ENCODE measurements at places on chromosomes 4 and X. TPM values are rescaled to one million over a fixed set of nuclear protein-coding genes. Genes with fewer than 3 reads are reported as not detected.

CCNQ gene
- 23.8 TPM for total RNA-seq

JCHAIN gene
- 0.84 TPM for total RNA-seq

UGT2B17 gene
- not detected for total RNA-seq

TMEM271 gene
- not detected for total RNA-seq

NPY2R gene
- total RNA-seq = not detected

HDAC8 gene
- 21.7 TPM for total RNA-seq

AKAP14 gene
- not detected for total RNA-seq

CT83 gene
- not detected for total RNA-seq

MXRA5 gene
- total RNA-seq = not detected

DCAF12L2 gene
- total RNA-seq = not detected

UGT2B15 gene
- not detected for total RNA-seq

ANOS1 gene
- not detected for total RNA-seq

GRCh38 chr4:40461062-40461461 lies 125.9 kb downstream of the CHRNA9 start:
- DNase-seq = no peak

GRCh38 chrX:43655151-43656004 lies 721 bp upstream of the MAOA start:
- DNase-seq = peak; percentile 51

GRCh38 chr4:95432466-95432865 lies 116.3 kb downstream of the UNC5C start:
- DNase-seq = no peak

GRCh38 chrX:106467422-106467821 lies 144.4 kb upstream of the RADX start:
- DNase-seq = no peak

GRCh38 chr4:101033986-101034385 lies 313.3 kb downstream of the PPP3CA start:
- no peak for DNase-seq

DNA sequence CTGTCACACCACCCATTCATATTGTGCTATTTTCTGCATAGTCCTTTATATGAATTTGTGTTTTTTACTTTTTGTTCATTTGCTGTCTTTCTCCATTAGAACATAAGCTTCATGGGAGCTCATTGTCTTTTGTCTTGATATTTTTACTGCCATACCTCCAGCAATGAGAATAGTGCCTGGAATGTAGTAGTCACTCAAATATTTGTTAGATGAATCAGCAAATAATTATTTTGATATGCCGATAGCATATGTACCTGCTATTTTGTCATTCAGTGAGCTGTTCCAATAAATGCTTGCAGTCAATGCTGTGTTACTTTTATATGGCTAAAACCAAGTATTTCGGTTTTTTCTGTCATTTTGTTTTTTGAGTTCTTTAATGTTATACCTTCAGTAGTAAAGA lies 43.5 kb upstream of the SLC25A31 start:
- no peak for DNase-seq

DNA sequence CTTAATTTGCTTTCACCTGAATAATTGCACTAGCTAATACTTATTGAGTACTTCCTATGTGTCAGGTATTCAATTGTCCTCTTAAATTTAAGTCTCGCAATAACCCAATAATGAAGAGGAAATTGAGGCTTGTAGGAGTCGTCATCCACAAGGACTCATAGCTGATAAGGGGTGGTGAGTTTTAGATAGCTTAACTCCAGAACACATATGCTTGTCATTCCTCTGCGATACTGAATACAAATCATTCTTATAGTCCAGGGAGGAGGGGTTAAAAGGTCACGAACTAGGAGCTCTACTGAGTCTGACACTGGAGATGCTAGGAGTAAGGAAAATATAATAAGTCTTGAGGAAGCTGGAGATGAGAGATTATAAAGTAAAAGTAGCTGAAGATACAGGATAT lies 1.4 kb upstream of the PACRGL start:
- DNase-seq = no peak

DNA sequence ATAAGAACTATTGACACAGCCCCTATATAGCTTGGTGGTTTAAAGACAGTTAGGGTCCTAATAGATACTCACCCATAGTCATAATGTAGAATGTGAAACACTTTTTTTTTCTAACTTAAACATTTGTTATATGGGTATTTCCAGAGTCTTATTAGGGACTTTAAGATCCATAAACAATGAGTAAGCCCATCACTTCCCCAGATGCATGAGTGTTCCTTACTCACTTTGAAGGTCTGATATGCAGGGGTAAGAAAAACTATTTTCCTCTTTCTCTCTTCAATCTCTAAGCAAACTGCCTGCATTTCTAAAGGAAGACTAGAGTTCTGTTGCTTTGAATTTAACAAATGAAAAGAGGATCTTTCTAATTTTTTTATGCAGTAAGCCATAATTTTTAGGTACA lies 443.6 kb upstream of the PITX2 start:
- no peak for DNase-seq

GRCh38 chr4:52552778-52553177 lies 106.3 kb downstream of the USP46 start:
- no peak for DNase-seq

DNA sequence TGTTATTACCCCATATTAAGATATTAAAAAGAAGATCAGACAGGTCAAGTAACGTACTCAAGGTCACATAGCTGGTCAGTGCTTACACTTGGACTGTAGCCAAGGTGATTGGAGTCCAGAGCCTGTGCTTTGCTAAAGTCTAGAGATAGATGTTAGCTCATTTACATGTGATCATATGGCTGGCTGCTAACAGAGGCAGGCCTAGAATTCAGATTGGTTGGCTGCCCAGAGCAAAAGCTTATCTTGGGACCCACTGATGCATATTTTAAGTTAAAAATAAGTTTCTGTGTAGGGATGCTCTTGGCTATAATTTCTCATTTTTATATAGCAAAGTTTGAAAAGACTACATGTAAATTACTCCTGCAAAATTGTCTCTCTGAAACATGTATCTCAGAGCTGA lies 18.1 kb upstream of the EXOC1L start:
- no peak for DNase-seq

GRCh38 chr4:10054571-10055041 lies 33.3 kb upstream of the SLC2A9 start:
- no peak for DNase-seq

- DNase-seq = no peak
These were observed 5.1 kb downstream of the MECP2 start for GRCh38 chrX:154092371-154092770.

GRCh38 chr4:82886147-82886942 lies 4.6 kb downstream of the SEC31A start:
- no peak for DNase-seq

GRCh38 chr4:165967486-165967885 lies 94.4 kb downstream of the TLL1 start:
- DNase-seq = no peak

DNA sequence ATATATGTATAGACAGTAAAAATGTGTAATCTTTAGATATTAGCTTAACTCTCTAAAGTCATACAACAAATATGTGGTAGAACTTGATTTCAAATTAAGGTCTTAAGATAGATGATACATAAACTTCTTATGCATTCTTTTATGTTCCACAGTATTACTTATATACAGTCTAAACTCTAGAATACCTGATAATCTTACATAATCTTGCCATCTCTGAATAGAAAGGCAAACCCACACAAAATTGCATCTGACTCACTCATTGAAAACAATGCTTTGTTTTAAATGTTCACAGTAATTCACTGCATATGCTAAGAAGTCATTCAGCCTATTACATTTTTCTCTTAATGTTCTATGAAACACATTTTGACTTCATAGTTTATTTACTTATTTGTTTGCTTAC lies 10.1 kb downstream of the SULT1B1 start:
- DNase-seq = no peak

DNA sequence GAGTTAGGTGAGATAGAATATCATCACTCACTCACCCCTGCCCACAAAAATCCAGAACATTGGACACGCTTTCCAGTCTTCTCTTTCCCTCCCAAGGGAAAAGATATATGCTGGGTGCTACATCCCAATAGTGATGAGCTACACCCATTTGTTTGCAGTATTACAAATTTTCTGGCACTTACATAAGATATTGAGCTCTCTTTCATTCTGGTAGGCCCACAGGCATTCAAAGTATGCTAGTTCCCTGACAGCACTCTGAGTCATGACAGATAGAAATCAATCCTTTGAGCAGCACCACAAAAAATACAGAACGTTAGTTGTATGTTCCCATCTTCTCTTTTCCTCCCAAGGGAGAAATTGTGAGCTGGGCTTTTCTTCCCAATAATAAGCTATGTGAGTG lies 477.6 kb upstream of the GRID2 start:
- DNase-seq = no peak

DNA sequence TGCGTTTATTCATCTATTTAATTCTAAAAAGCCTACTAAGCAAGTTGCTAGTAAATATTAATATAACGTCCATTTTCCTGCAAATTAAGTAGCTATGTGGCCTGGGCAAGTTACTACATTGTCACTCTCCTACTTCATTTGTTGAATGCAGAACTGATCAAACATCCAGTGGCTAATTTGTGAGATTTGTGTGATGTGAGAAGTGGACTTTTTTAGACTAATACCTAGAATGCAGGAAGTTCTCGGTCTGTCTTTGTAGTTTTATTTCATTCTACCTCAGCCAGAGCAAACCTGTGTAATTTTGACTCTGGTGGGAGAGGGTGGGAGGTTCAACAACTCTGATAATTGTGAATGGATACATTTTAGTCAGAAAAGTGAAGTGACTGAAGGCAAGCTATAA lies 840 bp downstream of the GUF1 start:
- DNase-seq = no peak

DNA sequence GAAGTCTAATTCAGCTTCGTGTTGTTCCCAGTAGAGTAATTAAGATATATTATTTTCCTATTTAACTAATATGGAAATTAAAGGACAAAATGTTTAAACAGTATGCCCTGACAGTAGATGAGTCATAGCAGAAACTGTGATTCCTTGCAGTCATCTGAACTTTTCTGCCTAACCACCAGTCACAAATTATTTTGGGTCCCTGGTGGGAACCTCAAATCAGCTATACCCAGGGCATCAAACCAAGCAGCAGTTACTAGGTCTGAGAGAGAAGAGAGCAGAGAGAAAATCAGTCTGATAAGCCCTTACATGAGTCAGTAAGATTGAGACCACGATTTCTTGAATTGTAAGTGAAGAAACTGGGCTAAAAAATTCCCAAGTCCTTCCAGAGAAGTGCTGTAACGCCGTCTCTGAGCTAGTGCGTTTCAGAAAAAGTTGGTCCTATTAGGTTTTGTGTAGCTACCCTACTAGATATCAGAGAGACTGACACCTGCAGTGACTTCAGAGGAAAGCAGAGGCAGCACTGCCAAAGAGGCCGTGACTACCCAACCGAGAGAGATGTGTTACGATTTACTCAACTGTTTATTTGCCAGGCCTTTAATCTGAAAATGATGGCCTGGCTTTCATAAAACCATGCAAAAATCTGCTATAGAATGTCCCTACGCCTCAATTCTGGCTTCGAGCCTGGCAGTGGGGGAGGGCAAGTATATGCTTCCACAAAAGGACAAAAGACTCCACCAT lies 21.7 kb upstream of the GPM6A start:
- no peak for DNase-seq

DNA sequence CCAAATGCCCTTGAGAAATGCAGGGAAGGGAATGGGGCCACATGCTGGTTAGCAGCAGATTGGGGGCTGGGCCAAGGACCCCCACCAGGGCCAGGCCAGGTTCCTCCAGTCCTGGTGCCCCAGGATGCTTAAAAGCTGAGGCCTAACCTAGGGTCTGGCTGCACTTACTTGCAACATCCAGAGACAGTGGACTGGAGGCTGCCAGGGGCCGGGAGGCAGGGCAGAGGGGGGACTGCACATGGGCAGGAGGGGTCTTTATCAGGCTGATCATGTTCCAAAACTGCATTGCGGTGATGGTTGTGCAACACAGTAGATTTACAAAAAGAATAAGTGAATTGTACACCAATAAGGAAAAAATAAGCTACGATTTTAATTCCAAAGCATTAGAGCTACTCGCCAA lies 36.8 kb upstream of the C4orf50 start:
- DNase-seq = no peak

DNA sequence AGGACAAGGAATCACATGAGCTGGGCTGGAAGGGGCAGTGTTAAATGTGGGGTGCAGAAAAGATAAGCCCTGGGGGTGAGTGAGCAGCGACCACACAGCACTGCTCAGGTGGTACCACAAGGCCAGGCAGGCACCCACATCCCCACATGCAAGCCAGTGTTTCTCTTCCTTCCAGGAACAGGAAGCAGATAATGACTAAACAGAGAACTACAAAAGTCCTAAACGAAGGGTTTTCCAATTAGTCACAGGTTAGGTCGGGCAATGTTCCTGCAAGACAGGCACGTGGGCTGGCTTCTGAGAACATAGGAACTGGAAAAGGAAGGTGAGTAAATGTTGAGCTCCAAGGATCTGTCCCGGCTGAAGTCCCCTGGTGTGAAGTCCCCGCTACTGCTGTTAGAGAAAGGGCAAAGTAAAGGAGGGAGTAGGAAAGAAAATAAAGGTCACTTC lies 19.5 kb downstream of the RELL1 start:
- no peak for DNase-seq

GRCh38 chrX:46860557-46860956 lies 23.7 kb downstream of the RP2 start:
- no peak for DNase-seq

GRCh38 chr4:108042927-108043326 lies 53.2 kb downstream of the HADH start:
- DNase-seq = no peak

DNA sequence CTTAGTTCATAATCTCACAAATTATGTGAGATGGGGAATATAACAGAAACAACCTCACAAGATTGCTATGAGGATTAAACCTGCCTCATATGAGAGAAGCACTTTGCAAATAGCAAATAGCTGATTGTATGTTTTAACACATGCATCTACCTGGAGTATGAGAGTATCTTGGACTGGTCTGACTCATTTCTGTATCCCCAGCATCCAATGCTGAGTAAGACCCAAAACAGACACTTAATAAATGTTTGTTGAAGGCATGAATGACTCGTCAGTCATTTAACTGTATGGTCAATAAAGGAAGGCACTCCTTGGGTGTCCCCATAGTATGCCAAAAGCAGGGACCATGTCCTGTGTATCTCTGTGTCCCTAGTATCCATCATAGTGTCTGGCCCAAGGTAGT lies 350.9 kb upstream of the F9 start:
- no peak for DNase-seq

GRCh38 chrX:102154900-102155805 lies 624 bp downstream of the BEX5 start:
- peak; percentile 26 for DNase-seq

DNA sequence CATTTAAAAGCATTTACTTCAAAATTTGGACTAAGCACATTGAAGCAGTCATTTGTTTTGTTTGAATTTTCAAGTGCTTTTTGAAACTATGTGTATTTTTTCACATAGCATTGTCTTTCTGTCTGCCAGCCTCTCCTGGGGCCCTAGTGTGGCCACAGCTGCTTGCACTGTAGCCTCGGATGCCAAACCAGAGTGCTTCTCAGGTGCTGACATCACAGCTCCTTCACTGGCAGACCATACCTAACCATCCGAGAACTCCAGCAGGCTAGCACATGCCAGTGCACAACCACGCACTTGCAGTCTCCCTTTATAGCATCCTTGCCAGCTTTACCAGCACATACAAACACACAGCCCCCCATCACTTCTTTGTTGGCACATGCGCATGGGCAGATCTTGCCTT lies 1019.7 kb downstream of the STPG2 start:
- DNase-seq = no peak

GRCh38 chrX:131388293-131388692 lies 99.2 kb upstream of the IGSF1 start:
- no peak for DNase-seq

Data from CD4-positive, CD25-positive, alpha-beta regulatory T cell (primary cell).